GM04503 (cell line): ENCODE measurements at places on chromosomes 12 and 14.

- DNase-seq = no peak
Measured at GRCh38 chr12:96419576-96420276, 19.5 kb upstream of the CDK17 start.

DNA sequence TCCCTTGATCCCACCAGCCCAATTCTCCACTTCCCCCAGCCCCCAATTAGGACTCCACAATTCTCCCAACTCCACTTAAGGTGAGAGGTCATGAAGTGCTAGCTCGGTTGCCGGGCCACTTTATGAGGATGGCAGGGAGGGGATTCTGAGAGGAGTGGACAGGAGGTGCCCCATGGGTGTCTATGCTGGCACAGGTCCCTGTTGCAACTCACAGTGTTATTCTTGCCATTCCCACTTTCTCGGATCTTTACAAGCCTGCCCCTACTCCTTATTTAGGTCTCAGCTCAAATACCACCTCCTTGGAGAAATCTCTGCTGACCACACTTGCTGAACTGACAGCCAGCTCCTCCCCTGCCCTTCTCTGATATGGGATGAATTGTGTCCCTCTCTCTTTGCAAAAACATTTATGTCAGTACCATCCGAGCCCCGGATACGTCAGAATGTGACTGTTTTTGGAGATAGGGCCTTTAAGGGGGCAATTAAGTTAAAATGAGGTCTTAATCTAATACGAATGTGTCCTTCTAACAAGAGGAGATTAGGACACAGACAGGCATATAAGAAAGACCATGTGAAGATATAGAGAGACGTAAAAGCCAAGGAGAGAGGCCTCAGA is 4.2 kb upstream of the LGALS3 start:
- no peak for DNase-seq

DNA sequence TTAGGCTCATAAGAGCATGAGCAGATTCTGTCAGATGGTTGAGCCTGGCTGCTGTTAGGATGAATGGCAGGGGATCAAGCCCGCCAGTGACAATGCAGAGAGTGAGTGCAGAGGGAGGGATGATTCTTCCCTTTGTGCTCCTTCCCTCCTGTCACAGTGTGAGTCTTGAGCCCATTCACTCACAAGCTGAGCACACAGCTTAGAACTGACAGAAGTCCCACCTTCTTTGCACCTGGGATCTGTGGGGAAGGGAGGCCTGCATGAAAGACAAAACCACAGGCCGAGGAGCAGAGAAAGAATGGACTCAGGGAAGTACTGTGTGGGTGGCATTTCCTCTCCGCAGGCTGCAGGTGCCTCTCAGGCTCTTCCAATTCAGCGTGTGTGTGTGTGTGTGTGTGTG is 160.6 kb downstream of the KCNA5 start:
- no peak for DNase-seq

DNA sequence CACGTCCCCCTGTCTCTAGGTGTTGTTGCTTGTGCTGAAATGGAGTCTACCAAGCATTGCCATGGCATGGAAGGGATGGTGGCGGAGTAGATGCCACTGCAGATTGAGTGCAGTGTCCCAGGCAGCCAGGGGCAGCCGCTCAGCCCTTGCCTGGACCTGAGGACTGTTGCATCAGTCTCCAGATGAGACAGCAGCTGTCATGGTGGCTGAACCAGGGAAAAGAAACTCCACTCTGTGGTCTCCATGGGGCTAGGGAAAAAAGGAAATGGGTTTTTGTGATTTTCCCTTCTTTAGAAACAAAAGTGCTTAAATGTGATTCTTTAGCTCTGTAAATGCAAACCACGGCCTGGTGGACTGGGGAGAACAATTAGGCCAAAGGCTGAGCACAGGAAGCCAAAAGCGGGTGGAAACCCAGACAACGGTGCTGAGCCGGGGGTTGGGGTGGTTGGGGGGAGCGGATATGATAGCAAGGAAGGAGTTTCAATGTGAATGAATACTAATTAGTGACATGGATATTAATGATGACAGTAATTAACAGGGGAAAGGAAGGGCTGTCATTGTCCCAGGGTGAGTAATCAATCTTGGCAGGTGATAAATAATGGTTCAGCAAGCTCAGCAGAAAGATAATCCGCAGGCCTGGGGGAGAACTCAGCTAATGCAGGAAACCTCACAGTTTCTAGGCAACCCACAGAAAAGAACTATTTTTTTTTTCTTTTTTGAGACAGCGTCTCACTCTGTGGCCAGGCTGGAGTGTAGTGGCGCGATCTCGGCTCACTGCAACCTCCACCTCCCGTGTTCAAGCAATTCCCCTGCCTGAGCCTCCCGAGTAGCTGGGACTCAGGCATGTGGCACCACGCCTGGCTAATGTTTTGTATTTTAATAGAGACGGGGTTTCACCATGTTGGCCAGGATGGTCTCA is 442.6 kb downstream of the DPF3 start:
- DNase-seq = no peak

DNA sequence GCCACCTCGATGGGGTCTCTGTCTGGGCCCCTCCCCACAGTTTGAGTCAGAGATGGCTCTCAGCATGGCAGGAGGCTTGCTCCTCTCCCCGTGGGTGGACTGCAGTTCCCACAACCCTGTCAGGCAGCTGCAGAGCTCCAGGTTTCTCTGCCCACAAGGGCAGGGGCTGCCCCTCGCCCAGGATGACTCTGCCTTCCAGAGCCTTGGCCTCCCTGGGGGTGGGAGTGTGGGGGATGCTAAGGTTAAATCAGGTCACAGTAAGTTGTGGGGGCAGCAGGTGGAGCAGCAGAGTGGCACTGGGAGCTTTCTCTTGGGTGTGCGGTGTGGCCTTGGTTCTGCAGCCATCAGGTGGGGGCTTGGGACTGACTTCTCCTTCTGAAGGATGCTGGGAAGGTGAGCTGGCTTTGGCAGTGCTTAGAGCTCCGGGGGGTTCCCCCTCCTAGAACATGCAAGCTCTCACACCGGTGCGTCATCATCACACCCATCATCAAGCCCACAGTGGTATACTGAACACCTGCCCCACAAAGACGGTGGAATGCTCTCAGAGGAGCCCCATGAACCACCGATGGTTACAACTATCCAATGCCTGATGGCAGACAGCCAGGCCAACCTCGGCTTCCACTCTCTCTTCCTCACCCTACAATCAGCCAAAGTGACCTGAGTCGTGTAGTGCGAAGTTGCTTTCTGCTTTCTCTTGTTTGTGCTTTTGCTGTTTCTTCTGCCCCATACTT is 39.7 kb downstream of the ERH start:
- DNase-seq = no peak

DNA sequence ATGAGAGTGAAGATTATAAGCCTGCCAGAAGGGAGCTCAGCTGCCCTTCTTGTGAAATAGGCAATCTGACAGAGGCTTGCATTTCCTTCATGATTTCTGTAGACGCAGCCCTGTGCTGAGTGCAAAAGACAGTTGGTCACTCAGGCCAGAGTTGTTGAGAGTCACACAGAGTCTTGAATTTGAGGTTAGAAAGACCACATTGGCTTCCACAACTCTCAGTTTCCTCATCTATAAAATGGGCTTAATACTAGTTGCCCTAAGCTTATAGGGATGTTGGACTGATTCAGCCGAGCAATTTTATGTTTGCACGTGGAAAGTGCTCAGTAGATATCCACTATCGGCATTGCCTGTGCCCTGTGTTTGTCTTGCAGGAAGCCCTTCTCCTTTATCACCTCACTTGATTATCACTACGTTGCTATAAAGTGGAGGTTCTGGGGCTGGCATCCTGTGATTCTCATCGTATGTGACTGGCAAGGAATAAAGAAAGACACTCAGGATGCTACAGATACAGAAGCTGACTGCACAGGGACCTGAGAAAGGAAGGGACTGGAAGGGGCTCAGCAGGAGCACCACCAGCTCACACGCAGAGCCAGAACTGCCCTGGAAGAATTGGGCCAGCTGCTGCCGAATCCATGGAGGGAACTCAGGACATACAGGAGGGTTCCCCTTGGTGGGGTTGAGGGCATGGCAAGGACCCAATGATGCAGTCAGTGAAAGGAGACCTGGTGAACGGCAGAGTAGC is 19.8 kb upstream of the SERPINA4 start:
- no peak for DNase-seq

GRCh38 chr12:104163631-104164030 is 25.6 kb upstream of the NFYB start:
- DNase-seq = no peak
